Fibroblast of lung (primary cell): ENCODE measurements at places on chromosomes 11 and 22. TPM values are rescaled to one million over a fixed set of nuclear protein-coding genes. Genes with fewer than 3 reads are reported as not detected.

DNA sequence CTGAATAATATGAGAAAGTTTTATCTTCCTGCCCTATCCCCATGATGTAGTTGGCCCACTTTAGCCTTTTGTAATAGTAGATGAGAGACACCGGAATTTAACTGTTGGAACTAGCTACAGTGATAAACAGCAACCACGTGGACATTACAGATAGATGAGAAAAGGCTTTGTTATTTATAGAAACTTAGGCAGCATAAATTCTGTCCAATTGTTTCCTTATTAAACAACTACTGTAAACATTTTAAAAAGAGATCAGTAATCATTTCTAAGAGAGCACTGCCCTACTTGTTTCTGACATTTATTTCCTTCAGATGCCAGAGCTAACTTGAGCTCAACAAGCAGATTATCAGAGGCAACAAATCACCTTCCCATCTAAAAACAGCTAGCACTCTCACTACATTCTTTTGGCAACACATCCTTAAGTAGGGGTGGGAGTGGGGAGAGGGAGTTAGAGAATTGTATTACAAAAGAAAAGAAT lies 63.1 kb downstream of the SOX6 start:
- H3K27ac ChIP-seq: no peak overlapping the region
- DNase-seq: peak; percentile 55
- H3K4me1 ChIP-seq: no peaks in the 10 kb centered on the region
- H3K4me3 ChIP-seq: no peak overlapping the region
- no peaks in the 10 kb centered on the region for H3K36me3 ChIP-seq

DNA sequence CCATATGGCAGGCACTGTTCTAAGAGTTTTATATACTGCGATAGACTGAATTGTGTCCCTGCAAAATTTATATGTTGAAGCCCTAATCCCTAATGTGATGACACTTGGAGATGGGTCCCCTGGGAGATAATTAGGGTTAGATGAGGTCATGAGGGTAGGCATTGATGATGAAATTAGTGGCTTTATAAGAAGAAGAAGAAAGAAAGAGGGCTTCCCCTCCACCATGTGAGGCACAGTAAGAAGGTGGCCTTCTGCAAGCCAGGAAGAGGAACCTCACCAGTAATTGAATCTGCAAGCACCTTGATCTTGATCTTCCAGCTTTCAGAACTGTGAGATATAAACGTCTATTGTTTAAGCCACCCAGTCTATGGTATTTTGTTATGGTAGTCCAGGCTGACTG lies 46.6 kb upstream of the TENM4 start:
- H3K27ac ChIP-seq: no peak overlapping the region
- no peak for DNase-seq
- peaks cover 3% of the 10 kb centered on the region for H3K27me3 ChIP-seq
- no peaks in the 10 kb centered on the region for H3K4me1 ChIP-seq
- H3K4me3 ChIP-seq: no peak overlapping the region

GRCh38 chr11:70328556-70328955 lies 58.1 kb downstream of the PPFIA1 start:
- H3K4me1 ChIP-seq: peaks cover 9% of the 10 kb centered on the region
- DNase-seq: no peak
- H3K4me3 ChIP-seq: no peak overlapping the region
- H3K27ac ChIP-seq: no peak overlapping the region
- peaks cover 10% of the 10 kb centered on the region for H3K36me3 ChIP-seq
- H3K27me3 ChIP-seq: no peaks in the 10 kb centered on the region

DNA sequence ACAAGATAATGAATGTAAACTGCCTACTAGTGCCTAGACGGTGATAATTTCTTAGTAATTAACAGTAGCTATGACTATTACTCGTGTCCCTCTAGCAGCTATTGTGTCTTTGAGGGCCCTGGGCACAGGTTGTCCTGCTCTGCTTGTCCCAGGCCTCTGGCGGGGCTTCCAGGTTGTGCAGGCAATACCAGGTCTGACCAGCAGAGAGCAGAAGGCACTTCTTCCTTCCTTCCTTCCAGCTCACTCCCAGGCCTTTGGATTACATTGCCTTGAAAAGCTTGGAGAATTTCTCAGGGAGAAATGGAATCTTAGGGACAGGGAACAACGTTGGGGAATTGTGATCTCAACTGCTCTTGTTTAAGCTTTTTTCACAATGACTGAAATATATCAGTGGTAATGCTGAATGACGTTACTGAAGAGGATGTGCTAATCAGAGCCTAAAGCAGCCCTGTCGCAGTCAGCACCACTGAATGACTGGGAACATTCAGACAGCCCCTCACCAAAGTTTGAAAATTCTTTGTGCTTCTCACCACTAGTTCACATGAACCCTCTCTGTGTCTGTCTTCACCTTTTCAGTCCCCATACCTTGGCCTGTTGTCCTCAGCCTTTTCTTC lies 8.4 kb upstream of the CCKBR start:
- H3K4me1 ChIP-seq: no peaks in the 10 kb centered on the region
- H3K4me3 ChIP-seq: no peak overlapping the region
- no peaks in the 10 kb centered on the region for H3K27me3 ChIP-seq
- H3K36me3 ChIP-seq: no peaks in the 10 kb centered on the region
- H3K27ac ChIP-seq: no peak overlapping the region

DNA sequence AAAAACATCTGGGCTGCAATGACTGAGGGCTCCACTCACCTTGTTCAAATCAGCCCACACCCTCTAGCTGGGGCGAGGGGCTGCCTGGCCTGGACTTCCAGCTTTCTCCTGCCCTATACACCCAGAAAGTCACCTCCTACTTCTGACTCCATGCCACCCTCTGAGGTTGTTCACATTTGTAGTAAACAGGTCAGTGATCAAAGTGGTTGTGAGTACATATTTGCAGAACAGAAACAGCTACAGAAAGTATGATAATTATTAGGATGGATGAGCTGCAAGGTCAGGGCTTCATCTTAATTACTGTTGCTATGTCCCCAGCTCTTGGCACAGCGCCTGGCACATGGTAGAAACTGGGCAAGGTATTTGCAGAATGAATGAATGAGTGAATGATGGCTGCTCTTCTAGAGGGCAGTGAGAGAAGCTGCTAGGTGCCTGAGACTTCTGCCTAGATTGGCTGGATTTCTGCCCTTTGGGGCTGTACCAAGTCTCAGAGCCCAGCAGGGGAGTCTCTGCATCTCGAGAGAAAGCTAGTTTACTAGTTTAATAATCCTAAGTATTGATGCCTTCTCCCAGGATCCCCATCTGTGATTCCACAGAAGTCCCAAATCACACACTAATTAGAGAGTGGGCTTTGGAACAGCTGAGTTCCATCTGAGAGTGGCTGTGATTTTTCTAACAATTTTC lies 36.0 kb downstream of the SYT13 start:
- no peak for DNase-seq
- H3K36me3 ChIP-seq: no peaks in the 10 kb centered on the region
- H3K4me3 ChIP-seq: no peak overlapping the region

DNA sequence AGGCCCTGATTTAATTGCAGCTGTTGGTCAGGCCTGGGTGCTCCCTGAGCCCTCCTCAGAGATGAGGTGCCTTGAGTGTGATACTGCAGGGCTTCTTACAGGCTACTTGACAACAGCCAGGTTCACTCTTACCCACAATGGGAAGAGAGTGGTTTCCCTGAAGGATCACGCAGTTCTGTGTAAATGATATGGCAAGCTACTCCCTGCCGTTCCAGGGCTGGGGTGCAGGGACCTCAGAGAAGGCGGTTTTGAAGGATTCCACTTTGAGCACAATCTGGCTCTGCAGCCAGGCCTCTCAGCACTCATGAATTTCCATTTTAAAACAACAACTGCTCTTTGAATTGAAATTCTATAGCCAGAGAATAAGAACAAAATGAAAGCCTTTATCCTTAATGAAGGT lies 92.9 kb downstream of the SLC17A6 start:
- no peak overlapping the region for H3K4me3 ChIP-seq
- H3K4me1 ChIP-seq: no peaks in the 10 kb centered on the region
- no peaks in the 10 kb centered on the region for H3K36me3 ChIP-seq
- H3K27me3 ChIP-seq: no peaks in the 10 kb centered on the region

GRCh38 chr11:125494561-125494960 lies 1.5 kb downstream of the FEZ1 start:
- peak; percentile 6 for DNase-seq
- H3K4me1 ChIP-seq: peaks cover 4% of the 10 kb centered on the region
- H3K27ac ChIP-seq: peak overlapping the region; percentile 62
- H3K36me3 ChIP-seq: no peaks in the 10 kb centered on the region

GRCh38 chr11:9625728-9626127 lies 38.1 kb upstream of the SWAP70 start:
- no peaks in the 10 kb centered on the region for H3K4me1 ChIP-seq
- no peaks in the 10 kb centered on the region for H3K27me3 ChIP-seq
- H3K36me3 ChIP-seq: no peaks in the 10 kb centered on the region
- DNase-seq: no peak
- no peak overlapping the region for H3K27ac ChIP-seq

GRCh38 chr22:21778705-21779363 lies 43.2 kb upstream of the YPEL1 start:
- H3K4me1 ChIP-seq: peaks cover 6% of the 10 kb centered on the region
- no peak overlapping the region for H3K27ac ChIP-seq
- H3K27me3 ChIP-seq: no peaks in the 10 kb centered on the region
- H3K4me3 ChIP-seq: no peak overlapping the region
- no peaks in the 10 kb centered on the region for H3K36me3 ChIP-seq

- H3K27ac ChIP-seq: no peak overlapping the region
- no peak for DNase-seq
- H3K4me1 ChIP-seq: peaks cover 11% of the 10 kb centered on the region
- H3K36me3 ChIP-seq: no peaks in the 10 kb centered on the region
- no peak overlapping the region for H3K4me3 ChIP-seq
Measured at GRCh38 chr11:120305286-120305685, 19.8 kb upstream of the TLCD5 start.

DNA sequence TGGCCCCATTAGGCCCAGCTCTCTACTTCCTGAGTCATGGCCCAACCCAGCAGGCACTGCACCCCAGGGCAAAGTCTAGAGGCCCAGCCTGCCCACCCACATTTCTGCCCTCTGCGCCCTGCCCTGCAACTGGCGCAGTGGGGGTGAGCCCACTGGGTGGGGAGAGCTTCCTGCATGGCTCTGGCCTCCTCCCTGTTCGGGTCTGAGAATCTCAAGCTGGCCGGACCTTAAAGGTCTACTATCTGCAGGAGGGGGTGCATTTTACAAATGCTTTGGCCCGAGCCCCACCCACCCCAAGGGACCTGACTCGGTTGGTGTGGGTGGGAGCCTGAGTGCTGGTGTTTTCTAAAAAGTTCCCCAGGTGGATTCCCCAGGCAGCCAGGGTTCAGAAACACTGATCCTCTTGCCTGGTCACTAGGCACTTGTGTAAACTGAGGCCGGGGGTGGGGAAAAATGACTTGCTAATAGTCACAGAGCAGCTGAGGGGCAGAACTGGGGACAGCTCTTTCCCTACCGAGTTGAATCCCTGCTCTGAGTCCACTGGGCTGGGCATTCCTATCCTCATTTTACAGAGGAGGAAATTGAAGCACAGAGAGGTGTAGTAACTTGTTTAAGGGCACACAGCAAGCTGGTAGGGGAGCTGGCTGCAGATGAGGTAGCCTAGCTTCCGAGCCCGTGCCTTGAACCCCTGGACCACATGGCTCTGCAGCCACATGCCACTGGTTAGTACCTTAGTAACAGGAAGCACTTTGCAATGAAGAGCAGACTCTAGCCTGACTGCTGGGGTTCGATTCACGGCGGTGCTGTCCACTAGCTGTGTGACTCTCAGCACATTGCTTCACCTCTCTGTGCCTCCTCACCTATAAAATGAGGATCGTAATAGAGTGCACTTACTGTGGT lies 36.3 kb downstream of the CD82 start:
- H3K36me3 ChIP-seq: no peaks in the 10 kb centered on the region
- no peaks in the 10 kb centered on the region for H3K27me3 ChIP-seq
- no peak for DNase-seq

GRCh38 chr11:16794047-16794818 lies 55.8 kb downstream of the C11orf58 start:
- H3K27ac ChIP-seq: no peak overlapping the region
- peaks cover 7% of the 10 kb centered on the region for H3K4me1 ChIP-seq
- no peak for DNase-seq
- no peaks in the 10 kb centered on the region for H3K27me3 ChIP-seq

GRCh38 chr11:130204703-130205095 lies 45.1 kb downstream of the ST14 start:
- no peaks in the 10 kb centered on the region for H3K36me3 ChIP-seq
- no peaks in the 10 kb centered on the region for H3K4me1 ChIP-seq
- H3K27ac ChIP-seq: no peak overlapping the region
- DNase-seq: no peak
- H3K27me3 ChIP-seq: no peaks in the 10 kb centered on the region

DNA sequence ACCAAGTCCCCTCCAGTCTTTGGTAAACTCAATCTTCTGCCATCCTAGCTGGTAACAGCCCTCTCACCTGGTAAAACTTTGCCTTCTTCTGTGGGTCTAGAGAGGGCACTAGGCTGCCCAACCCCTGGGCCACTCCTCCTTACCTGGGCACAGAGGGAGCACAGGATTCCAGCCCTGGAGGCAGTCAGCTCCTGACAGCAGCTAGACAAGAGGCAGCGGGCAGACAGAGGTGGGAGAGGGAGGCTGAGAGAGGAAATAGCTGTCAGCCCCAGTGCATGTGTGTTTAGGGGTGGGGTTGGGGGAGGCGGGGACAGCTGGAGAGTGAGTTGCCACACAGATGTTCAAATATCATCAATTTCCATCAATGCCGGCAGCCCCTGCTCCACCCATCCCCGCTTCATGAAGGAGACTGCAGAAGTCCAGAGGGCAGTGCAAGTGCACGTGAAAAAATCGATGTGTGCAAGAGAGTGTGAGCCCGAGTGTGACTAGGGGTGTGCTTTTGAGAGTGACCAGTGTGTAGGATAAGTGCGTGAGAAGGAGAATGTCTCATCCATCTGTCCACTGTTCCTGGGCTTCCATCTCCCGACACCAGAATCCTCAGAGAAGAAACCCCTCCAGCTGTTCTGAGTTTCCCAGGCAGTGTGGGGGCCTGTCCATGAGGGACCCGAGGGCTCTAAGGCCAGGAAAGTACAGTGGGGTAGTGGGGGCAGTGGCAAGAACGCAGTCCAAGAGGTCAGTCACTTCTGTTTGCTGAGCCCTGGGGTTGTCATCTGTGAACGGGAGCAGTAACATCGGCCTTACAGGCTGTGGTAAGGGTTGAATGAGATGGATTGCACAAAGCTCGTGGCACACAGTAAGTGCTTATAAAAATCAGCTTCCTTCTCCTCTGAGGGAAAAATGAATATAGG lies at the start of gene PTGDR2:
Gene PTGDR2 (minus strand): TSS at position 225 of the 908 bp plus-strand sequence. CDS start 2,228 bp downstream, outside the sequence.
- DNase-seq: peak; percentile 47
- peaks cover 2% of the 10 kb centered on the region for H3K36me3 ChIP-seq
- H3K27ac ChIP-seq: no peak within 1 kb of the TSS
- H3K27me3 ChIP-seq: no peaks in the 10 kb centered on the region
- no peak within 1 kb of the TSS for H3K4me3 ChIP-seq

GRCh38 chr11:9232482-9232881 lies 32.7 kb downstream of the DENND5A start:
- peaks cover 6% of the 10 kb centered on the region for H3K4me1 ChIP-seq
- no peaks in the 10 kb centered on the region for H3K36me3 ChIP-seq
- H3K4me3 ChIP-seq: no peak overlapping the region
- H3K27me3 ChIP-seq: no peaks in the 10 kb centered on the region
- H3K27ac ChIP-seq: no peak overlapping the region

Gene CLCF1
- 2.3 and 3.6 TPM in 2 replicates for total RNA-seq

Gene C1QTNF4
- under 0.01 TPM in 2 replicates for total RNA-seq

Gene MS4A18
- not detected in 2 replicates for total RNA-seq

Gene CEND1
- total RNA-seq: 0.26 and 1.3 TPM in 2 replicates

Gene FOLR1
- not detected in 2 replicates for total RNA-seq
